DMS 273 treated with DMSO at 0.1 percent for 48 hours (cell line): ENCODE measurements at places on chromosomes 2 and 18.

- no peak for DNase-seq
These were observed 48.9 kb downstream of the EDAR start for GRCh38 chr2:108940156-108940555.

DNA sequence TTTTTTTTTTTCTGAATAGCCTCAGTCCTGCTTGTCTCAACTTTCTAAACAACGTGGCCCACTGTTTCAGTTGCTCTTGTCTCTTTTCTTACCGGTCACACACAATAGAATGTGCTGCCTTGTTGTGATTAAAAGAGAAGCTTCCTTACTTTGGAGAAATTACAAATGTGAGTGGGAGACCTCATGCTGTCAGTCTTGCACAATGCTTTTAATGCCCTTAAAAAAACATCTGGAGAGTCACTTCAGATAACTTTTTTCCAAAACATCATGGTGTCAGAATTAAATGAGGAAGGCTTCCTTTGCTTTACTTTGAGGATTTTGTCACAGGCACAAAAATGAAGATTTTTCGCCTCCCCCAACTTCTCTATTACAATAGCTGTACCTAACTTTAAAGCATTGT is 37.7 kb downstream of the LHCGR start:
- DNase-seq, result no peak

DNA sequence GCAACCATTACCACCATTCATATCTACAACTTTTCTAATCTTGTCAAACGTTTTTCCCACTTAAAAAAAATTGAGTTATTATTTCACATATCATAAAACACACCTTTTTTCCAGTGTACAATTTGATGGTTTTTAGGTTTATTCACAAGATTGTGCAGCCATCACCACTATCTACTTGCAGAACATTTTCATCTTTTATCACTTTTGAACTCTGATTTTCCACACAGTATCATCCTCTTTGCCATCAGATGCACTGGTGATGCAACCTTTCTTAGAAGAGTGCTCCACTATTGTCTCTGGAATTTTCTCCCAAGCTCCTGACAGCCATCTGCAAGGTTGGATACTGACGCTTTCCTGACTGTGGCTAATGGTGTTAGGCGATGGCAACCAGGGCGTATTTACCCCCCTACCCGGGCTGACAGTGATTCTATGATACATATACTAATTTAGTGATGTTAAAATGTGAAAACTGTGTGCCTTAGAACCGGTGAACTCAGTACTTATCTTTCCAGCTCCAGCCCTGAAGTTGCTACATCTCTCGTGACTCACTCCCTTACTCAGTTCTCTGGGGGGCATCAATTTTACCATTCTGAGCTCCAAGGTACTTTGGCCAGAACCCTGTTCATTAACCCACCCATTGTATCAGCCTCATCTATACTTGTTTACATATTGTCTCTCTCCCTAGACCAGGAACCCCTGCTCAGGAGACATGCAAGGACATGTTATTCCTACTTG is 105.4 kb upstream of the SPRED2 start:
- no peak for DNase-seq

- no peak for DNase-seq
These were observed 222.6 kb upstream of the ST6GAL2 start for GRCh38 chr2:107108556-107108955.

GRCh38 chr2:27143285-27143684 is 4.1 kb upstream of the PRR30 start:
- no peak for DNase-seq

DNA sequence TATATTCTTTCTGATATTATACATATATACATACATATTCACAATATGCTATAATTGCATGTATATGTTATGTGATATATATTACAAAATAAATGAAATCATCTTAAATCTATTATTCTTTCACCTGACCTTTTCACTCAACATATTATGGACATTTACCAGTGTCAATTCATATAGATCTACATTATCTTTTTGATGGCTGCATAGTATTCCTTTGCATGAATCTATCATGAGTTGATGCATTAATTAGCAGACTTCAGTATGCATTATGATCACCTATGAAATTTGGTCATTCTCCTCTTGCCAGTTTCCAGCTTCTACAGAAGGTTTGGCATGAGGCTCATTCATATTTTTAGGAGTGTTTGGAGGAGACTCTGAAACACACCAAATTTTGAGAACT is 23.4 kb upstream of the B4GALT6 start:
- no peak for DNase-seq

GRCh38 chr2:137968477-137969417 is 4.5 kb downstream of the HNMT start:
- DNase-seq, result no peak

- no peak for DNase-seq
These were observed 42.5 kb downstream of the LYPD1 start for GRCh38 chr2:132627536-132627935.

DNA sequence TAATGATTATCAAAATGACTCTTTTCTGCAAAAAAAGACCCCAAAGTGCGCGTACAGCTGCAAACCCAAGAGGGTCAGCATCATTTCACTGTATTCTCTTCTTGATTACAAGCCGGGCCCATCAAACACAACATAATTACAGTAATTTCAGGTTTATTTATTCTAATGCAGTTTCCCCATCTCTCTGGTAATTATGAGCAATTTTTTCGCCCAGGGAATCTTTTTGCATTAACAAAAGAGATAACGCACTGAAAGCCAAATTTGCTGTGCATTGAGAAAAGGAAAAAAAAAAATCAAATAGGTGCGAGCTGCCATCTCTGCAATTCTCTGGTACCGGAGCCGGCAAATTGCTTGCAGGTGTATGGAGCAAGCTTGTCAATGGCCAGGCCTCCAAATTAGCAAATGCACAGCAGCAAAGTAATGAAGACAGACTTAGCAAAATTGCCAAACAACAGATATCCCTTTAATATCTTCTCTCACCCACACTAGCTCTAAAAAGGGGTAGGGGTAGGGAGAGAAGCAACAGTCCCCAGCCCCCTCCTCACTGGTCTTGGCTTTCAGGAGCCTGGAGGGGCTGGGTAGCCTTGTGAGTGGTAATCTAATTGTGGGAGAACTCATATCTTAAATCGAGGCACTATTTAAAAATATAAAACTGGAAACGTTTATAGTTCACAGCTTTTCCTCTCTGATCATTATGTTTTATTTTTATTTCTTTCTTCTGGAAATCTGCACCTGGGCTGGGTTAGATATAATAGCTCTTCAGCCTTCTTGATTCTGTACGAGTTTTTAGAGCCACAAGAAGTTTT is 6.7 kb downstream of the DLX1 start:
- DNase-seq, result no peak

- DNase-seq, result no peak
These were observed 164.7 kb downstream of the GRB14 start for GRCh38 chr2:164456619-164457018.

GRCh38 chr18:78926243-78926615 is 53.4 kb upstream of the SALL3 start:
- DNase-seq, result no peak

DNA sequence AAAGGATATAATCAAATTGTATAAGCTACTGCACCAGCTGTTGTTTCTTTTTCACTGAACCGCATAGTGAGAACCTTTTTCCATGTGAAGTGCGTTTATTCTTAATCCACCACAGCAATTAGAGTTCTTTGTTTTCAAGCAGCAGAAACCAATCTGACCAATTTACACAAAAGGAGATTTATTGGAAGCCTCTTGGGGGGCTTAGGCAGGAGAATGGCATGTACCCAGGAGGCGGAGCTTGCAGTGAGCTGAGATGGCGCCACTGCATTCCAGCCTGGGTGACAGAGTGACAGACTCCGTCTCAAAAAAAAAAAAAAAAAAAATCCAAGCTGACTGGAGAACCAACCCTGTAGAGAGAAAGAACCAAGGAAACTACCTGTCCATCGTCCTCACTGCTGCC is 10.0 kb downstream of the ADNP2 start:
- no peak for DNase-seq

DNA sequence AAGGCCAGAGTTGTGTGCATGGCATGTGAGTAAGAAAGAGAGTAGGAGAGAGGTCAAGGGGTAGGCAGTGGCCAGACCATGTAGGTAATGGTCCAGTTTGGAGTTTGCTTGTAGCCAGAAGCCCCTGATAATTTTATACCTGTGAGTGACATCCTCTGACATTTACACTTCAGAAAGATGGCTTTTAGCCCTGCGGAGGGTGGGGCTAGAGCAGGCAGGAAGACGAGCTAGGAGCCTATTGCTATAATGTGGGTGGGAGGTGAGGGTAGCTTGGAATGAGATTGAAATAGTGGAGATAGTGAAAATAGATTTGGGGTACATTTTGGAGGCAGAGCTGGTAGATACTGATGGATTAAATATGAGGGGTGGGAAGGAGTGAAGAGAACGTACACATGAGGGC is 48.8 kb upstream of the MGAT5 start:
- DNase-seq, result no peak

DNA sequence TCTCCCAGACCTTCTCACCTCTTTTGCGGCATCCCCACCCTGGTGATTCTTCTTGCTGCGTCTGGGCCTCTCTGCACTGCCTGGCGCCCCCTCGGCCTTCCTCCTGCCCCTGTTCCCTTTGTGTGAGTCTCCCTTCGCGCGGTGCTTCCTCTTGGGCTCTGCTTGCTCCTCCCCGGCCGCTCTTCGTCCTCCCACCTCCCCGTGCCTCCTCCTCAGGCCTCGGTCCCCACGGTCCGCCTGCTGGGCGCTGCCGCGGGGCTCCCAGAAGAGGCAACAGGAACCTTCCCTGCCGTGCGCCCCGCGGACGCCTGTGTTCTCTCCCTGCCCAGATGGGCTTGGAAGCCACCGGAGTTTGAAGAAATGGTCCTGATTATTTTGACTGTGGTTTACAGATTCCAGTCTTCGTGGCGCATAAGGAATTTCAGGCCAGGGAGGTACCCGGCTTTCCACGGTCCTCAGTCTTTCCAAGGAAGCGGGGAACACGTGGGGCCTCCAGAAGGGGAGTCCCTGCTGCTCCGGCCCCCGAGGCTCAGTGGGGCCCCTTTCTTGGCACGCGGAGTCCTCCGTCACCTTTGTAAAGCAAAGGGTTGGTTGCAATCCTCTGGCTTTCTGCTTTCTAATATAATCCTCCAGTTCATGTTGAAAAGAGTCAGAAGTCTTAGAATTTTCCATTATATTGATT is 13.1 kb downstream of the RNU2-63P start:
- DNase-seq, result no peak

GRCh38 chr18:48844271-48844670 is 106.5 kb downstream of the SMAD7 start:
- DNase-seq, result no peak

GRCh38 chr2:15794608-15795134 is 145.7 kb upstream of the MYCN start:
- no peak for DNase-seq

- DNase-seq, result no peak
These were observed 179.6 kb downstream of the TPGS2 start for GRCh38 chr18:36649205-36649604.

DNA sequence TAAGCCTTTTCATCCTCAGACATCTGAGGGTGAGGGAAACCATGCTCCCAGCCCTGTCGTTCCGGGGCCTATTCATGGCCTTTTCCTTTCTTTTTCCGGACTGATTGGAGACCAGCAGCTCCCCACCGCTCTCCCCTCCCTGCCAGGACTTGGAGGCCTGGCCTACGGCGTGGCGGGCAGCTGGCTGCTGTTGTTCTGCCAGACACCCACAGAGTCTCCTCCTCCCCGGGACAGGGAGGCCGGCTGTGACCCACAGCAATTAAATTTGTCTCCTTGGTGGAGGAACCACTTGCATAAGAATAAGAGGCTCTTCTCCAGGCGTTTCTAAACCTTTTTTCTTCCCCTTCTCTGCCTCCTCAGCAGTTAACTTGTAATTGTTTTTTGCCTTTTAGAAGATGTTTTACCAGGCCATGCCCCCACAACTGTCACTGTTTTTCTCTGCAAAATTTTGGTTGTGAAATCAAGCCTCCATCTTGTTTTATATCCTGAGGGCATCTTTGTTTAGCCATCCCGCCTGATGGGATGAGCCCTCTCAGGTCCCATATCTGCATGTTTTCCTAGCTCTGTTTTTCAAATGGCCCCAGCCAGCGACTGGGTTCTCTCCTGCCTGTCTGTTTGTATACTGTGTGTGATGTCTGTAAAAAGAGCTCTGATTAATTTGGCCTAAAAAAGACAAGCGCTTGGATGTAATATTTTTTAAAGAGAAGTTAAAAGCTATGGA is 1060.0 kb upstream of the DDX18 start:
- no peak for DNase-seq

DNA sequence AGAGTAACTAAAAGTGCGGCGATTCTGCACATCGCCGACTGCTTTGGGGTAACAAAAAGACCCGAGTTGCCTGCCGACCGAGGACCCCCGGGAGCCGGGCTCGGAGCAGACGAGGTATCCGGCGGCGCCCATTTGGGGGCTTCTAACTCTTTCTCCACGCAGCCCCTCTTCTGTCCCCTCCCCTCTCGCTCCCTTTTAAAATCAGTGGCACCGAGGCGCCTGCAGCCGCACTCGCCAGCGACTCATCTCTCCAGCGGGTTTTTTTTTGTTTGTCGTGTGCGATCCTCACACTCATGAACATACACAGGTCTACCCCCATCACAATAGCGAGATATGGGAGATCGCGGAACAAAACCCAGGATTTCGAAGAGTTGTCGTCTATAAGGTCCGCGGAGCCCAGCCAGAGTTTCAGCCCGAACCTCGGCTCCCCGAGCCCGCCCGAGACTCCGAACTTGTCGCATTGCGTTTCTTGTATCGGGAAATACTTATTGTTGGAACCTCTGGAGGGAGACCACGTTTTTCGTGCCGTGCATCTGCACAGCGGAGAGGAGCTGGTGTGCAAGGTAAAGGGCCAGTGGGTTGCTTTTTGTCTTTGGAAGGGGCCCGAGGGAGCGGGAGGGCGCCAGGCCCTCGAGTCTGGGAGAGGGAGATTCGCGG is 1.4 kb downstream of the TRIB2 start:
- no peak for DNase-seq

- DNase-seq, result no peak
These were observed 7.2 kb downstream of the SNED1 start for GRCh38 chr2:241005569-241005968.

DNA sequence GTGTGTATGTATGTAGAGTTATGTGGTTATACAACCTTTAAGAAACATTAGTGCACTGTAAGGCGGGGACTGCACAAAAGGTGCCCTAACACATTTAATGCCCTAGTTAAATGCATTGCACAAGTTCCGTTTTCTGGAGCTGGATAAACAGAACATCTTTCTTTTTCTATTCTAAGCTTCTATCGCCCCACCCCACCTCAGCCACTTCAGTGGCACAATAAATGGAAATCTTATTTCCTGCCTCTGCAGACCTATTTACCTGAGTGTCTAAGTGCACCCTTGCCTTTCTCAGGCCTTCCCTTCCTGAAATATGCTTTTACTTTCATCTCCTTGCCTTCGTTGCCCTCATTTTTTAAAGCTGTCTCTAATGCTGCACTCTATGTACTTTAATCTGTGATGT is 123.5 kb downstream of the TANC1 start:
- no peak for DNase-seq

GRCh38 chr2:161745866-161746614 is 121.8 kb downstream of the SLC4A10 start:
- no peak for DNase-seq
